ENCODE measurements at places on chromosomes 11 and 22. TPM values are rescaled to one million over a fixed set of nuclear protein-coding genes. Genes with fewer than 3 reads are reported as not detected.
A peak's percentile ranks its signal among the peaks of the same experiment; 100 is the strongest.

CNIH2 gene
- total RNA-seq = 1.3 TPM

DDI1 gene
- not detected for total RNA-seq

OSM gene
- not detected for total RNA-seq

PGR gene
- not detected for total RNA-seq

PLAAT4 gene
- 0.52 TPM for total RNA-seq

ART1 gene
- total RNA-seq = not detected

TNNI2 gene
- total RNA-seq = not detected

CLDN25 gene
- not detected for total RNA-seq

ADAMTS15 gene
- total RNA-seq = 0.44 TPM

KCNQ1OT1 gene
- total RNA-seq = 1.1 TPM

ABTB2 gene
- 6.8 TPM for total RNA-seq

- no peak overlapping the region for H3K4me3 ChIP-seq
- peaks cover 48% of the 10 kb centered on the region for H3K4me1 ChIP-seq
- H3K27me3 ChIP-seq = no peaks in the 10 kb centered on the region
- DNase-seq = peak; percentile 39
- H3K36me3 ChIP-seq = no peaks in the 10 kb centered on the region
Measured at GRCh38 chr22:38921120-38921519, 36.3 kb upstream of the APOBEC3A start.

DNA sequence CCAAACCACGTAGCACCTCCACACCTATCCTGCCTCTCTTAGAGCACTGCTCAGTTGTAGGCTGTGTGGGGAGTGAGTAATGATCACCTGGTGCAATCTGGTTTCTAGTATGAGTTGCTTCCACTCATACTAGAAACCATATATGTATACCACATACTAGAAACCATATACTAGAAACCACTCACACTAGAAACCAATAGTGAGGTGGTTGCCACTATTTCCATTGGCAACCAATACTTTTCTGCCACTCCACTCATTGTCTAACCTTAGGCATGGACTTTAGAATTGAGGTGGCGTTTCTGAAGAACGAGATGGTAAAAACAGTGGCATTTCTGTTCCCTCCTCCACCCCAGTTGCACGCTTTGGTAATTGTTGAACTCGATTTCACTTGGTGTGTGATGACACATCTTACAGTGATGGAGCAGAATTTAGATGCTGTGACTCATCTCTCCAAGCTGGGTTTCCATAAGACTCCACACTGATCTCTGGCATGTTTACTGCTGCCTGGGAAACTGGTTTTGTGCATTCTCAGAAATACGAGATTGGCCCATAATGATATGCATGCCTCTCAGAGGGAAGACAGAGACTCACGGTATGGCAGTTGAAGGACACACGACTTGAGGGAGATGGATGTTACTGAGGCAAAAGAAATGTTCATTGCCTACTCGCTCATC is 82.9 kb downstream of the KIRREL3 start:
- H3K4me1 ChIP-seq = no peaks in the 10 kb centered on the region
- no peak for DNase-seq
- H3K4me3 ChIP-seq = no peak overlapping the region

DNA sequence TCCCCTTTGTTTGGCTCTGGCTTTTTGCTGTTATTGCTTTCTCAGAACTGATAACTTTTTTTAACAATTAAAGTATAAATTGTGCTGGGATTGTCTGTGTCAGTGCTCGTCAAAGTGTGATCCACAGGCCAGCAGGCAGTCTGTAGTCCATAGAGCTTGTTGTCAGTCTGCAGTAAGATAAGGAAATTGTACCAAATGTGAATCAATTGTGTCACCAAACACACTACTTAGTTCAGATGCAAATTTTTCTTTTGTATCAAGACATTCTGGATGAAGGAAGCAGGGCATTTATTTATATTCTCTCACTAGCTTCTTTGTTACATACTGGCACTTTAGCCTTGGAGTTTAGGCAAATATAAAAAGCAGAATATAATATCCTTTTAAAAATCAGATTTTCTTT is 121.0 kb downstream of the WNT11 start:
- no peaks in the 10 kb centered on the region for H3K27me3 ChIP-seq
- H3K4me1 ChIP-seq = peaks cover 5% of the 10 kb centered on the region
- H3K36me3 ChIP-seq = no peaks in the 10 kb centered on the region
- DNase-seq = no peak

GRCh38 chr11:126465573-126466188 is 110.2 kb downstream of the ST3GAL4 start:
- H3K4me1 ChIP-seq = no peaks in the 10 kb centered on the region
- H3K27ac ChIP-seq = no peak overlapping the region
- no peak for DNase-seq
- no peak overlapping the region for H3K4me3 ChIP-seq

DNA sequence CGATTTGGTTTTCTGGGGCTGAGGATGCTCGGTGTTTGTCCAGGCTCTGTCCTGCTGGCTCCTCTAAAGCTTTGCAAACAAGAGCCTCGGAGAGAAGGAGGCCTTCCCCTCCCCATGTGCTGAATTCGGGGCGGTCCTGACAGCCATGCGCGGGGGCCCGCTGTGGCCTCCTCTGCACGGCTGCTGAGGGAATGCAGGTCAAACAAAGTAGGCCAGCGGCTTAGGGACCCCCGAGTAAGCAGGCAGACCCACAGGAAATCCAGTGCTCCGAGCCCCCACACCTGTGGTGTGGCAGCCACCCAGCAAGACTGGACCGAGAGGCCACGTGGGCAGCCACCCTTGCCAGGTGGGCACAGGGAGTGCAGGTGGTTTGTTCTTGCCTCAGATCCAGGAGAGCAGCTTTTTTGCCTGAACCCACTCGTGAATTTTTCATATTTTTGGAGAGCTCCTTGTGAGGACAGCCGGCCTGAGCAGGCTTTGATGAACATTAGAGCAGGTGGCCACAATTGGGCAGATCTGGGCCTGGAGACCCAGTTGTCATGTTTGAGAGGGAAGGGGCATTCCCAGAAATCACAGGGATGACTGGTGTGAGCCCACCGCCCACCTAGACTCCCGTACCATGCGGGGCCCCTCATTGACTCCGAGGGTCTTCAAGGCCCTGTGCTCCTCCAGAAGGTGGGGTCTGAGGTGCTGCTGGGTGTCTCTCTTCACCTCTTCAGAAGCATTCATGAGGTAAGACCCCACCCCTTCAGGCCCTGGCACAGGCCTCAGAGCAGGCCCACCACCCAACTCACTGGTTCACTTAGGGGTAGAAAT is 43.0 kb upstream of the KCNQ1OT1 start:
- DNase-seq = no peak
- no peak overlapping the region for H3K4me3 ChIP-seq
- no peaks in the 10 kb centered on the region for H3K27me3 ChIP-seq

- H3K4me1 ChIP-seq = no peaks in the 10 kb centered on the region
- no peak for DNase-seq
- H3K4me3 ChIP-seq = no peak overlapping the region
Measured at GRCh38 chr11:68396516-68396915, 64.0 kb upstream of the PPP6R3 start.

- H3K27ac ChIP-seq = no peak overlapping the region
- no peaks in the 10 kb centered on the region for H3K4me1 ChIP-seq
- H3K4me3 ChIP-seq = no peak overlapping the region
- DNase-seq = no peak
- peaks cover 28% of the 10 kb centered on the region for H3K36me3 ChIP-seq
- no peaks in the 10 kb centered on the region for H3K27me3 ChIP-seq
Measured at GRCh38 chr22:43995057-43995685, 28.9 kb upstream of the PARVB start.

- no peak for DNase-seq
- no peaks in the 10 kb centered on the region for H3K27me3 ChIP-seq
- no peak overlapping the region for H3K27ac ChIP-seq
- H3K4me1 ChIP-seq = peaks cover 8% of the 10 kb centered on the region
- no peak overlapping the region for H3K4me3 ChIP-seq
Measured at GRCh38 chr11:93537049-93537448, 6.1 kb downstream of the SMCO4 start.

- H3K4me1 ChIP-seq = no peaks in the 10 kb centered on the region
- H3K27ac ChIP-seq = no peak overlapping the region
- H3K4me3 ChIP-seq = no peak overlapping the region
- peaks cover 23% of the 10 kb centered on the region for H3K27me3 ChIP-seq
Measured at GRCh38 chr11:79013509-79013908, 427.3 kb downstream of the TENM4 start.

GRCh38 chr11:19474954-19475721 is 234.4 kb upstream of the E2F8 start:
- no peaks in the 10 kb centered on the region for H3K4me1 ChIP-seq
- peaks cover 74% of the 10 kb centered on the region for H3K27me3 ChIP-seq
- DNase-seq = no peak
- H3K36me3 ChIP-seq = no peaks in the 10 kb centered on the region
- no peak overlapping the region for H3K27ac ChIP-seq
- H3K4me3 ChIP-seq = no peak overlapping the region

DNA sequence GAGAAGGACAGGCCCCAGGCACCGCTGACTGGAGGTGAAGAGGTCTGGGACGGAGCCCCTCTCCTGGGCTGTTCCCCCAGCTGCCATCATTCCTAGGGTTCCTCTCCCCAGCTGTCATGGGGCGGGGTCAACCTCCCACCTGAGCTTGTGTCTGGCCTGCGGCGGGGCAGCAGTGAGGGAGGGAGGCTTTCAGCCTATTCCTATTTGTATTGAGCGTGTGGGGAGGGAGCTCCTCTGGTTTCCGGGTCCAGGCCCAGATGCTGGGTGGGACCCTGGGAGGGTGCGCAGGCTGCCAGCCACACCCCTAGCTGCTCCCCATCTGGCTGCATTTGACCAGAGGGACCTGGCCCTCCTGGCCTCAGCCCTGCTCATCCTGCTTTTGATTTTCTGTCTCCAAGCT is 13.7 kb downstream of the TSPAN4 start:
- peaks cover 7% of the 10 kb centered on the region for H3K4me1 ChIP-seq
- no peak overlapping the region for H3K4me3 ChIP-seq
- no peak for DNase-seq
- no peaks in the 10 kb centered on the region for H3K36me3 ChIP-seq
- H3K27ac ChIP-seq = no peak overlapping the region

DNA sequence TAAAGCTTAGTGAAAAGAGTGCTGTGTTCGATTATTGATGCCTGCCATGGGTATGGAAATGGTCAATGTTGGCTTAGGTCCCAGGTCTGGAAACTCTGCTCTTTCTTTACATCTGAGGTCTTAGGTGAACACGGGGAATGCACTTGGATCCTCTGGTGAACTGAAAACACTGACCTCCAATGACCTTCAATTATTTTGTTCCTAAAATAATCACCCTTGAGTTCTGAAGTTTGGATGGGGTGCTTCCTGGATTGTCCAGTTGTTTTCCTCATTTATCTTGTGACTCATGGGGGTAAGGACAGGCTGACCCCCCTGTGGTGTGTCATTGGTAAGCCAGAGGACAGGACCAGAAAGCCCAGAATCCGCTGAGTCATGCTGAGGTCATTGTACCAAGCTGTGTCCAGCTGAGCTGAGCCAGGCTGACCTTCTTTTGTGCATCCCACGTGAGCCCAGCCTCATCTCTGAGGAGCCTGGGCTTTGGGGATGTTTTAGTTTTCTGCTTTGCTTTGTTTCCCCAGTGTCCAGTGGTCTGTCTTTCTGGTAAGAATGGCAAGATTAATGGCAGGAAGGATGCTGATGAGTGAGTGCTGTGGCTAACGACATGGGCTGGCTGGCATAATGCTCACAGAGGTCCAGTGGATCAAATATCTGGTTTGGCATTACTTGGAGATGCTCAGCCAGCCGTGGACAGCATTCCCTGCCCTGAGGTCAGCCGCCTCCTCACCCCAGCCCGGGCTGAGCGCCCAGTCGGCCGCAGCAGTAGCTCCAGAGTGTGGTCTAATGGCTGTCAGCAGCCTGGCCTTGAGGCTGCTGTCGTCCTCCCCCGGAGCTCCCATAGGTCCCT is 35.6 kb downstream of the AMPD3 start:
- H3K4me3 ChIP-seq = no peak overlapping the region
- peak overlapping the region; percentile 79 for H3K27ac ChIP-seq
- peaks cover 48% of the 10 kb centered on the region for H3K4me1 ChIP-seq
- DNase-seq = peak; percentile 94
- no peaks in the 10 kb centered on the region for H3K27me3 ChIP-seq

GRCh38 chr11:93849751-93850593 is 446 bp downstream of the VSTM5 start:
- H3K4me3 ChIP-seq = no peak overlapping the region
- DNase-seq = no peak
- H3K27ac ChIP-seq = no peak overlapping the region
- no peaks in the 10 kb centered on the region for H3K27me3 ChIP-seq
- no peaks in the 10 kb centered on the region for H3K36me3 ChIP-seq

- H3K27me3 ChIP-seq = peaks cover 35% of the 10 kb centered on the region
- no peaks in the 10 kb centered on the region for H3K4me1 ChIP-seq
- no peaks in the 10 kb centered on the region for H3K36me3 ChIP-seq
Measured at GRCh38 chr11:5234381-5234834, at the start of gene HBD. Gene HBD, minus strand, starts transcription at chr11:5234483. Its CDS starts 50 bp downstream, at chr11:5234433.

DNA sequence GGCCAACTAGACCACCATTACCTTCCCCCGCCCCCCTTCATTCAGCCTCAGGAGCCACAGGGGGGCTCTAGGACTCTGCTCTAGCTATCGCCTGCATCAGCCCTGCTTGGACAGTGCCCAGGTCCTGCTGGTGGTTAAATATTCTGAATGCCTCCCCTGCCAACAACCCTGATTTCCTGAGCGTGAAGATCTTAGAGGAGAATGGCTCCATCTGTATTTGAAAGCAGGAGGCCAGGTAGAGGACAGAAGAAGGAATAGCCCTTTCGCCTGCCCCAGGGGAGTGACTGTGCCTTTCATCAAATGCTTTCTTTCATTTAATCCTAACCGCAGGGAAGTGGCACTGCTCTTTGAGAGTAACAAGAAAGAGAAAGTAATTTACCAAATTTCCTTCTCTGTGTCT is 69.2 kb downstream of the ISX start:
- no peak overlapping the region for H3K27ac ChIP-seq
- no peaks in the 10 kb centered on the region for H3K4me1 ChIP-seq
- H3K36me3 ChIP-seq = no peaks in the 10 kb centered on the region
- H3K4me3 ChIP-seq = no peak overlapping the region
- no peak for DNase-seq

DNA sequence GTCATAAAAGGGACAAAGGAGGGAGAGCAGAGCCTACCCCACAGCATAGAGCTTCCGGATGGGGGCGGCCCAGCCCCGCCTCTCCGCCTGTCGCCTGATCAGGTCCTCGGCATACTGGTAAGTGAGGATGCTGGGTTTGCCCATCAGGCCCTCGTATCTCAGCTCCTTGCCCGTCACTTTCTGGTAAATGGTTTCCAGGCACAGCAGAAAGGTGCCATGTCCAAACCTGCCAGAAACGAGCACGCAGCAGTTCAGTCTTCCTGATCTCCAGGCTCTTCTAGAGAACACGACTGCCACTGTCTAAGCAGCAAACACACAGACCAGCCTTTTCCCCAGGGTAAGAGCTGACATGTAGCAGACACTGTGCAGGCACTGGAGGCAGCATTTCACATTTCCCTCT is 17.4 kb upstream of the TMEM121B start:
- DNase-seq = no peak
- H3K4me1 ChIP-seq = no peaks in the 10 kb centered on the region
- no peak overlapping the region for H3K27ac ChIP-seq
- H3K27me3 ChIP-seq = no peaks in the 10 kb centered on the region

- H3K4me3 ChIP-seq = peak overlapping the region; percentile 94
- no peaks in the 10 kb centered on the region for H3K36me3 ChIP-seq
- DNase-seq = no peak
- peaks cover 18% of the 10 kb centered on the region for H3K4me1 ChIP-seq
- peak overlapping the region; percentile 96 for H3K27ac ChIP-seq
Measured at GRCh38 chr11:47186700-47187695, 764 bp upstream of the PACSIN3 start.
